ENCODE measurements at places on chromosomes 7 and 10. TPM values are rescaled to one million over a fixed set of nuclear protein-coding genes. Genes with fewer than 3 reads are reported as not detected.

TCF7L2 gene
- polyA plus RNA-seq: 2.3 TPM

SPDYE6 gene
- polyA plus RNA-seq: not detected

GRCh38 chr7:153509768-153510167 is 542.4 kb upstream of the DPP6 start:
- DNase-seq: no peak

DNA sequence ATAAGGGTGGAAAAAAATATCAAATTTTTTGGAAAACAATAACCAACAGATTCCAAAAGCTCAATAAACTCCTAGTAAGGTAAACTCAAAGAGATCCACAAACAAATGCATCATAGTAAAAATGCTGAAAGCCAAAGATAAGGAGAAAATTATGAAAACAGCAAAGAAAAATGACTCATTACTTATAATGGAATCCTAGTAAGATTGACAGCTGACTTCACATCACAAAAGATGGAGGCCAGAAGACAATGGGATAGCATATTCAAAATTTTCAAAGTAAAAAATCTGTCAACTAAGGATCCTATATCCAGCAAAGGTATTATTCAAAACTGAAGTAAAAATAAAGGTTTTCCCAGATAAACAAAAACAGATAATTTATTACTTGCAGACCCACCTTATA is 183.4 kb upstream of the VIPR2 start:
- DNase-seq: no peak

GRCh38 chr7:157153260-157153659 is 14.5 kb downstream of the UBE3C start:
- no peak for DNase-seq

- no peak for DNase-seq
Measured at GRCh38 chr10:112269266-112269665, 13.9 kb upstream of the TECTB start.

AFAP1L2 gene
- 40.4 TPM for polyA plus RNA-seq

- no peak for DNase-seq
Measured at GRCh38 chr7:24834128-24834798, 77.0 kb upstream of the GSDME start.

GRCh38 chr10:120414946-120415345 is 42.1 kb upstream of the PLPP4 start:
- no peak for DNase-seq

DNA sequence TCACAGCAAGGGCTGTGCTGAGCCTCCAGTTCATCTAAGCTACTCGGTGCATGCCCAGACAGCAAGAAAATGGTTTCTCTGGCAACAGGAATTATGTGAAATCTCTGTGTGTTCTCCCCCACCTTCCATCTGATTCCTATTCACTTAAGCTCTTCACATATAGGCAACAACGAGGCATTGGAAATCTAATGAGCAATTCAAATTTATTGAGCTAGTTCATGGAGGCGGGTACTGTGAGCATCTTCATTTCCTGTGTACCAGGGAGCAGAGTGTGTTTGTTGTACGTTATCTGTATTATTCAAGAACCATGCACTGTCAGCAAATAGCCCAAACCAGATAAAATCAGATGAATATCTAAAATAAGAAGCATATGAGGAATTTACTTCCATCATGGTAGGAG is 739.1 kb downstream of the MAGI2 start:
- DNase-seq: no peak

CEP55 gene
- 17.7 TPM for polyA plus RNA-seq

- no peak for DNase-seq
Measured at GRCh38 chr7:92397542-92397941, 49.7 kb upstream of the GATAD1 start.

DNA sequence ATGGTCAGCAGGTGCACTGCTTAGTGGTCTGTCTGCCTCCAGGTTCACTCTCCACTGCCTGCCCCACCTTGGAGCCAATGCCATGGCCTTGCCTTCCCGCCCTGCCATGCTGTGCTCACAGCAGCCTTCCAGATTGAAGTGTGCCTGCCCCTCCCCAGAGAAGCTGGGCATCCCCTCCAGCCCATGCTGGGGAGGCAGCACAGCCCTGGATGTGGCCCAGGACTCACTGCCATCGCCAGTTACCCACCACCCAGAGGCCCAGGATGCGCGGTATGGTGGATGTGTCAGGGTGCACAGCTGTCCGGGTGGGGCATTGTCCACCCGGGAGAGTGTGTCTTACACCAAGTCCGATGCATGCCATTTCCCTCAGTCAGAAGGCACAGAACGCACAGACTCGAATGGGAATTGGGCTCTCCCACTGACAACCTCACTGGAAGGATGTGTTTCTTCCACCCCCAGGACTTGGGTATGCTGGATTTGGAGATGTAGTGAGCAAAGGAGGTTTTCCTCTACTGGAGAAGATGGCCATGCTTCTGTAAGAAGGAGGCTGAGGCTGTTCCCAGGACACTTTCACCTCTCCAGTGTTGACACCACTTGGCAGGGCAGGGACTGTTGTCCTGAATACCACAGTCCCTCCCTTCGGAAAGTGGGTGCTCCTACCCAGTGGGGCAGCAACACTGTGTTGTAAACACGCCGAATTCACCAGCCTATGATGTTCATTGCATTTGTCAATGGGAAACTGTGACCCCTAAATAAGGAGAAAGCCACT is 122.0 kb downstream of the ADARB2 start:
- DNase-seq: no peak

- DNase-seq: no peak
Measured at GRCh38 chr10:35532141-35532540, 73.0 kb upstream of the GJD4 start.

DNA sequence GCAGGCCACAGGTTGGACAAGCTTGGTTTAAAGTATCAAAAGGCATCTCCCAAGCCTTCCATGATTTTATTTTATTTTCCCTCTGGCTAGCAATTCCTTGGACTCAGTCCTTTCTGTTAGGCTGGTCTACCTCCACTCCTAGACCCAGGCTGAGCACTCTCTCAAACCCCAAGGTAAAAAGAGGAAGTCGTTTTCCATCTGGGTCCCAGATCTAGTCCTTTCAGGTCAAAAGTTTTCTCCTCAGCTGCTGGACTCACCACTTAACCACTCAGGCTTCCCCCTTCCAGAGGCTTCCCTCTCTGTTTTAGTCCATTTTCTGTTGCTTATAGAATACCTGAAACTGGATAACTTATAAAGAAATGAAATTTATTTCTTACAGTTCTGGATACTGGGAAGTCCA is 252.3 kb upstream of the MKLN1 start:
- no peak for DNase-seq

- DNase-seq: no peak
Measured at GRCh38 chr10:65843203-65843602, 1082.6 kb upstream of the LRRTM3 start.

GRCh38 chr7:137439829-137440825 is 96.6 kb upstream of the PTN start:
- no peak for DNase-seq

CLRN3 gene
- polyA plus RNA-seq: not detected

GRCh38 chr7:127813991-127814541 is 162.1 kb downstream of the SND1 start:
- DNase-seq: no peak

TMEM139 gene
- polyA plus RNA-seq: 25.1 TPM

SPDYE8 gene
- not detected for polyA plus RNA-seq

DLX6 gene
- polyA plus RNA-seq: 0.05 TPM

GRCh38 chr7:20307901-20308300 is 22.8 kb upstream of the ITGB8 start:
- no peak for DNase-seq

ADAMTS14 gene
- 0.09 TPM for polyA plus RNA-seq

PPP1R3A gene
- polyA plus RNA-seq: not detected

GIMAP5 gene
- not detected for polyA plus RNA-seq

GRCh38 chr10:13349463-13350274 is 1.6 kb upstream of the SEPHS1 start:
- no peak for DNase-seq

DNA sequence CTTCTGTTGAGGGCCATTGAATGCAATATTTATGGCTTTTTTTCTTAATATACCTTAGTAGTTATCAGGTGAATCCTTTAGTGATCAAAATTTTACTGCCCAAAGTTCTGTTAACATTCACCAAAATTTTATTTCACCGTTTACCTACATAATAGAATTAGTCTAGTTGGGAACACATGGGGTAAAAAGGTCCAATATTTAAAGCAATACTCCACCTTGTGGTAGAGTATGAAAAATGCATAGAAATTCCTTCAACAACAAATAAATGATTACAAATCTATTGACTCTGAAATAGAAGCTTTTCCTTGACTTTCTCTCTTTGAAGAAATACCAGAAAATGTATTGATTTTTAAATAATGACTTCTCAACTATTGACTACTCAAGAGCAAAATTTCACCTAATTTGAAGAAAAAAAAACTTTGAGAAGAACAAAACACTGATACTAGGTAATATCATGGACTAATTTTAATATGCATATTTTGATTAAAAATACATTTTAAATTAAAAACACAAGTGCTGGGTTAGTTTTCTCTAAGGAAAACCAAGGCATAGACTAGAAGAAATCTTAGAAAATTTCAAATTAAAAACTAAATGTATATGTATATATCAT is 43.3 kb downstream of the POLR1F start:
- DNase-seq: no peak

DNA sequence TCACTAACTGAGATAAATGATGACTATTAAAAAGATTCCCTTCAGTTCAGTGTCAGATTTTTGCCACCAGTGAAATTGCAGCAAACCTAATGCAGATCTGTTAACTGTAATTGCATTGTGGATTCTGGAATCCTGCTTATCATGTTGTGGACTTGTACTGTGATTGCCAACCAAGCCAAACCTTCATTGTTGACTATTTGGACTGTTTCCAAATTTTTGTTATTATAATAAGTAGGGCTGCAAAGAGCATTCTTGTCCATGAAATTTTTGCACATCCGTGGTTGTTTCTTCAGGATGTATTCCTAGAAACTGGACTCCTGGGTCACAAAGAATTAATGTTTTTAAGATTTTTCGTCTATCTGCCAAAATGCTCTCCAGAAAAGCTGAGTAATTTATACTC is 281.6 kb upstream of the ZMIZ1 start:
- no peak for DNase-seq

BEND7 gene
- 4.5 TPM for polyA plus RNA-seq

DNA sequence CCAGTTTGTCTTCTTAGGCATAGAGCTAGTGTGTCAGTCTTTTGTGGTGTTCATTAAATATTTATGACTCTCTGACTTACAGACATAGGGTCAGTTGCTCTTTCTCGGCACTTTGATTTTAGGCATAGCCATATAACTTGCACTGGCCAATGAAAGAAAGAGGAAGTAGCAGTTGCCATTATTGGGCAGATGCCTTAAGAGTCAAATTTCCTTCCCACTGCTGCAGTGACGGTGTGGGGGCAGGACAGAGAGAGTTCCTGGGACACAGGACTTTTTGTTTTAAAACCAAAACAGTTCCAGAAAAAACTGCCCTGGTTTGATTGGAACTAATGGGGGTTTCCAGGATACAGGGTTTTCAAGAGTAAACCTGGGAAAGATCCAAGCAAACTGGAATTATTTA is 60.2 kb upstream of the PHF14 start:
- DNase-seq: no peak
